ENCODE measurements at places on chromosomes 1 and 21.

DNA sequence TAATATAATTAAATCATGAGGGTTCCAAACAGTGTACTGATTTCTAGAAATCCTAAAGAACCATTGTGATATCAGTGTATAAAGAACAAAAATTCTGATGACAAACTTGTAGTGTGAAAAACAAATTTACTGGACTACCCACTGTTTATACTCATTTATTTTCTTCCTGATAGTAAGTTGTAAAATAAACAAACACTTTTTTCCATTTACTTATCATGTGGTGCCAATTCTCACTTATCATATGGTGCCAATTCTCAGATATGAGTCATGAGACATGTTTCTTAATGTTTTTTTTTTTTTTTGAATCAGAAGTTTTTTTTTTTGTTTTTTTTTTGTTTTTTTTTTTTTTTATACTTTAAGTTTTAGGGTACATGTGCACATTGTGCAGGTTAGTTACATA, 137.7 kb downstream of the LEPR start:
- no peaks in the 10 kb centered on the region for H3K27me3 ChIP-seq
- no peaks in the 10 kb centered on the region for H3K36me3 ChIP-seq
- no peak overlapping the region for H3K4me3 ChIP-seq
- no peak for DNase-seq

- peaks cover 7% of the 10 kb centered on the region for H3K4me1 ChIP-seq
- no peak overlapping the region for H3K27ac ChIP-seq
- peaks cover 6% of the 10 kb centered on the region for H3K27me3 ChIP-seq
- no peak for DNase-seq
These were observed 22.4 kb upstream of the RUNX3 start for GRCh38 chr1:24952413-24952841.

- H3K27ac ChIP-seq, result no peak overlapping the region
- no peak overlapping the region for H3K4me3 ChIP-seq
- no peaks in the 10 kb centered on the region for H3K27me3 ChIP-seq
- H3K4me1 ChIP-seq, result no peaks in the 10 kb centered on the region
- DNase-seq, result no peak
These were observed 53.5 kb downstream of the SELENOF start for GRCh38 chr1:86860424-86860823.

- no peaks in the 10 kb centered on the region for H3K27me3 ChIP-seq
- no peak overlapping the region for H3K27ac ChIP-seq
- no peaks in the 10 kb centered on the region for H3K4me1 ChIP-seq
- H3K4me3 ChIP-seq, result no peak overlapping the region
- H3K36me3 ChIP-seq, result no peaks in the 10 kb centered on the region
- no peak for DNase-seq
These were observed 36.9 kb upstream of the SLC22A15 start for GRCh38 chr1:115939455-115939854.

- no peak for DNase-seq
- no peaks in the 10 kb centered on the region for H3K27me3 ChIP-seq
- H3K36me3 ChIP-seq, result no peaks in the 10 kb centered on the region
- peak overlapping the region; percentile 52 for H3K27ac ChIP-seq
These were observed 5.1 kb upstream of the GBP5 start for GRCh38 chr1:89277725-89278124.

DNA sequence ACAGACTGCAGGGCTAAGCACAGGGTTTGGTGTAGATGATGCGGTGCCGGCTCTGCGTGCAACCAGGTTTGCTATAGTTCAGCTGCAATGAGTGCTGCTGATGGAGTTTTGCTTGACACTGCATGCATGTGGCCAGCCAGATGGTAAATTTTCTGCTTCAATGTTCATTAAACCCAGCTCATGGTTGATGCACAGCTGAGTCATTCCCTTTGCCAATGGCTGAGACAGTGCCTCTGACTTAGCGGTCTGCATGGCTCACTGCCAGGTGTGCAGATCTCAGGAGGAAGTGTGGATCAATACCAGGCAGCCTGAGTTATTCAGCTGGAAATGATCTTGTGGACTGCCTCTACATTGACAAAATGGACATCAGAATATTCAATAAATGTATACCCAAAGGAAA, 172.7 kb upstream of the ZP4 start:
- H3K36me3 ChIP-seq, result no peaks in the 10 kb centered on the region
- DNase-seq, result no peak
- peaks cover 3% of the 10 kb centered on the region for H3K4me1 ChIP-seq
- H3K27me3 ChIP-seq, result no peaks in the 10 kb centered on the region

DNA sequence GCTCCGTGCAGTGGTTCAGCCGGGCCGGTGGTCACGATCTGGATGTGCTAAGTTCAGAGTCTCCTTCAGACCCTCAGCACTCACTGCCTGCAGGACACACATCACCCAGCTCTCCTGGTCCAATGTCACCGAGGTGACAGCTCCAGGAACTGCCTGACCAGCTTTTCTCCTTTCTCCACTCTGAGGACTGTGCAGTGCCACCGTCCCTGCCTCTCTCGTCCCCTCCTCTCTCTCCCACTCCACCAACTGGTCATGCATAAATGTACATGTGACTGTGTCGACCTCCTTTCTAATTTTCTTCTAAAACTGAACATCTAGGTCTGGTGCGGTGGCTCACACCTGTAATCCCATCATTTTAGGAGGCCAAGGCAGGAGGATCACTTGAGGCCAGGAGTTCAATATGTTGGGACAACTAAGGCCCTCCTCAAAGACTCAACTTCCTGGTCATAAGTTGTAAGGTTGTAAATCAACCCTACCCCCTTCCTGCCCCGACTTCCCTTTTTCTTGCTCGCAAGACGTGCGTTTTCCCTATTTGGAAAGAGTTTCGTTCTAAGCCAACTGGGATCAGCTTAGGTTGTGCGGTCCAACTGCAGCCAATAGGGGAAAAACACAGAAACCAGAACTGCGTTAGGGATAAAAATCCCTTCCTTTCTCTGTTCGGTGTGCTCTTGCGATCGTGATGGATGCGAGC, 53.1 kb downstream of the MEGF6 start:
- peaks cover 3% of the 10 kb centered on the region for H3K27me3 ChIP-seq
- no peak overlapping the region for H3K4me3 ChIP-seq
- DNase-seq, result no peak
- H3K27ac ChIP-seq, result no peak overlapping the region
- peaks cover 25% of the 10 kb centered on the region for H3K4me1 ChIP-seq
- H3K36me3 ChIP-seq, result no peaks in the 10 kb centered on the region

- H3K27ac ChIP-seq, result peak overlapping the region; percentile 55
- peaks cover 41% of the 10 kb centered on the region for H3K4me1 ChIP-seq
- H3K36me3 ChIP-seq, result peaks cover 16% of the 10 kb centered on the region
- H3K4me3 ChIP-seq, result peak overlapping the region; percentile 91
- peak; percentile 88 for DNase-seq
- H3K27me3 ChIP-seq, result peaks cover 13% of the 10 kb centered on the region
These were observed 1.1 kb downstream of the HUNK start for GRCh38 chr21:31873696-31874599.

DNA sequence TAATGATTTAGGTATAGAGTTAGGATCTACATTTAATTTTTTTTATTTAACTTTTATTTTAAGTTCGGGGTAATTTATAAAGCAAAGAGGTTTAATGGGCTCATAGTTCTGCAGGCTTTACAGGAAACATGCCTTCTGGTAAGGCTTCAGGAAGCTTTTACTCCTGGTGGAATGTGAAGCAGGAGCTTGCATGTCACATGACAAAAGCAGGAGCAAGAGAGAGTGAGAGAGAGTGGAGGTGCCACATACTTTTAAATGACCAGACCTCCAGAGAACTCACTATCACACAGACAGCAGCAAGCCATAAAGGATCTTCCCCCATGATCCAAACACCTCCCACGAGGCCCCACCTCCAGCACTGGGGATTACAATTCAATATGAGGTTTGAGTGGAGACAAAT, 17.6 kb upstream of the GBP2 start:
- H3K36me3 ChIP-seq, result no peaks in the 10 kb centered on the region
- no peak overlapping the region for H3K4me3 ChIP-seq
- no peak overlapping the region for H3K27ac ChIP-seq
- H3K4me1 ChIP-seq, result no peaks in the 10 kb centered on the region
- no peak for DNase-seq
- no peaks in the 10 kb centered on the region for H3K27me3 ChIP-seq

DNA sequence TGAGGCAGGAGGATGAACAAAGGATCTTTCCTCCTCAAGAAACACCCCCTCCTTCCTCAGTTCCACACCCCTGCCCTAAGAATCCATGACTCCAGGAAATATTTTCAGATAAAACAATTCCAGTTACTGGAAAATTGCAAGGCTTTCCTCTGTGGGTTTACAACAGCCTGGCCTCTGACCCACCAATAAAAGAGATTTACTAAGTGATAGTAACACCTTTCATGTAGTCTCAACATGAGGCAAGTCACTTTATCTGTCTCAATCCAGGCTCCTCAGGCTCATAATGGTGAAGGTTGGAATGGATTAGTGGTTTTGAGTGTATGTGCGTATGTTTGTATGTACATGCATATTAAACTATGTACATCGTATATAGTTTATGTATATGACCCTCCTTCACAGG, 71.4 kb upstream of the PPP2R5A start:
- peaks cover 8% of the 10 kb centered on the region for H3K4me1 ChIP-seq
- H3K27ac ChIP-seq, result no peak overlapping the region
- H3K4me3 ChIP-seq, result no peak overlapping the region
- DNase-seq, result no peak
- peaks cover 3% of the 10 kb centered on the region for H3K27me3 ChIP-seq

GRCh38 chr1:100606438-100606837, 68.5 kb downstream of the GPR88 start:
- no peak overlapping the region for H3K27ac ChIP-seq
- DNase-seq, result no peak
- H3K27me3 ChIP-seq, result no peaks in the 10 kb centered on the region

DNA sequence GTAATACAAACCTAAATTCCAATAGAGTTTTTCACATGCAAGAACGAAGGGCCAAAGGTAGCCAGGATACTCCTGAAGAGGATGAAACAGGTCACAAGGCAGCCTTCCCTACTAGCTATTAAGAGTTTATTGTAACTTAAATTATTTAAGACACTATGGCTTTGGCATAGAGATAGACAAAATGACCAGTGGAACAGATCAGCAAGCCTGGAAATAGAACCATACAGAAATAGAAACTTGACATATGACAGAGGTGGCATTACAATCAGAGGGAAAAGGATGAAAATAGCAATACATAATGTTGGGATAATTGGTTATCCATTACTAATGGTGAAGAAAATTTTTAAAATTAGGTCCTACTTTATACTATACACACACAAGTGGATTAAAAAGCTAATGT, 16.5 kb downstream of the GFI1 start:
- no peak overlapping the region for H3K4me3 ChIP-seq
- H3K27me3 ChIP-seq, result peaks cover 44% of the 10 kb centered on the region
- DNase-seq, result no peak
- H3K4me1 ChIP-seq, result no peaks in the 10 kb centered on the region
- no peaks in the 10 kb centered on the region for H3K36me3 ChIP-seq

DNA sequence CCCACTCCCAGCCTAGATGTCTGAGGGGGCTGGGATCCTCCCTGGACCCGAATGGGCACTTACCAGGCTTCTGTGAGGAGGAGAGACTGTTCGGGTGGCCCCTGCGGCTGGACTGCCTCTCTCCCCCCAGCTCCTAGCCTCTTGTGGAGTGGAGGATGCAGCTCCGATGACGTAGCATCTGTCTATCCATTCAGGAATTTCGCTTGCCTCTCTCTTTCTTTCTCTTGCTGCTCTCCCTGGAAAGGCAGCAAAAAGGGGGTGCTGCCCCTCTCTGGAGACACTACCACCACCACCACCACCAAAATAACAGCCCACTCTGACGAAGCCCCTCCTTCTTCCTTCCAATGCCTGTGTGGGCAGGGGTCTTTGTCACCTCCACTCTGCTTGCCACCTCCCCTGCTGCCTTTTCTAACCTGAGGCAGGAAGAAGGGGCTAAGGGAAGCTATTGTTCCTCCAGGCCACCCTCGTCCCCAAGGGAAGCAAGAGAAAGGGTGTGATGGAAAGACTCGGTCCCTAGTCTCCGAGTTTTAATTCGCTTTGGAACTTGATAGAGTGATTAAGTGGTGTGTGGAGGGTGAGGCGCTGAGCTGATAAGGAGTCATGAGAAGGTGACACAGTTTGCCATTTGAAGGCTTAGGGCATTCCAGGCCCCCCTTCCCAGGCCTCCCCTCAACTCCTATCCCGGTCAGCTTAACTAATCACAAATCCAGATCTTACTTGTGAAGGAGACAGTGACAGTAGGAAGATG, 60.5 kb downstream of the RHBG start:
- no peak overlapping the region for H3K4me3 ChIP-seq
- H3K36me3 ChIP-seq, result no peaks in the 10 kb centered on the region
- no peaks in the 10 kb centered on the region for H3K4me1 ChIP-seq
- DNase-seq, result no peak

- H3K4me3 ChIP-seq, result no peak overlapping the region
- H3K27ac ChIP-seq, result no peak overlapping the region
- peaks cover under 1% of the 10 kb centered on the region for H3K36me3 ChIP-seq
- no peaks in the 10 kb centered on the region for H3K4me1 ChIP-seq
- no peaks in the 10 kb centered on the region for H3K27me3 ChIP-seq
These were observed 50.1 kb downstream of the AKT3 start for GRCh38 chr1:243799908-243800307.

DNA sequence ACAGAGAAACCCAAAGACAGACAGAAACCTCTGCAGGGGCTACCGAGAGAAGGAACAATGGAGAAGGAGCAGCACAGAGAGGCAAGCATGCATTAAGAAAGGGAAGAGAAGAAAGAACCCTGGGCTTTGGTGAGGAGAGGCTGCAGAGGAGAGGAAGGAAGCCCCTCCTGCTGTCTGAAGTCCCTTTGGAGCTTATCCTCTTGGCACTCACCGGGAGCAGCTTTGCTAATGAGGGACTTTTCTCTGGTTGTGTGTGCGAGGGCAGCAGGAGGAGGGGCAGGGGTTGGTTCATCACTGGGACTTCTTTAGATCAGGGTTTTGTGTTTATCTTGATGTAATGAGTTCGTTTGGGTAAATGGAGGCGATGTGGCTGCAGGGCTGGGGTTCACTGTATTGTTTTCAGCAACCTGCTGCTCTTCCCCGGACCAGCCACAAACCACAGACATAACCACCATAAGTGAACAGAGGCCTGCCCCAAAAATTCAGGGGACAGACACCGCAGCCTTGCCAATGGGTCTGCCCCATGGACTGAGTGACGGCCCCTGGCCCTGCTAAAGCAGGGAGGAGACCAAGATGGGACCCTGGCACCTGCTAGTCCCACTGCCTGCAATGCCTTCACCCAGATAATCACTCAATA, 100.6 kb downstream of the KCND3 start:
- no peaks in the 10 kb centered on the region for H3K36me3 ChIP-seq
- H3K27ac ChIP-seq, result no peak overlapping the region
- H3K27me3 ChIP-seq, result peaks cover 18% of the 10 kb centered on the region
- peaks cover 6% of the 10 kb centered on the region for H3K4me1 ChIP-seq
- DNase-seq, result no peak

DNA sequence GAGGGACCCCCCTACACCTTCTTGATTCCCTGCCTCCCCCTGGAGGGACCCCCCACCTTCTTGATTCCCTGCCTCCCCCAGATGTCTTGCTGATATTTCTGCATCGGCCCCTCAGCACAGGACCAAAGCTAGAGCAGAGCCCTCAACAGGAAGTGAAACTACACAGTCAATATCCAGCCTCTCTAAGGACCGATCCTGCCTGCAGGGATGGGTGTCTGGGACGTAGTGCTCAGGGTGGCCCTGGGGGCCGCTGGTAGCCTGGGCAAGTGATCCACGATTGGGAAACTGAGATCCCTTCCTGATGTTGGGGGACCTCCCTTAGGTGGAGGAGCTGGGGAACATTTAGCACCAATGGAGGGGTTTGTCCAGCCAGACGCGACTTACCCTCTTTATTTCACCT, 3.9 kb upstream of the LEFTY2 start:
- no peaks in the 10 kb centered on the region for H3K36me3 ChIP-seq
- no peak for DNase-seq
- peaks cover 9% of the 10 kb centered on the region for H3K4me1 ChIP-seq
- H3K4me3 ChIP-seq, result no peak overlapping the region
